ENCODE measurements at places on chromosomes 6 and 20.

GRCh38 chr6:168865-169455 lies 123.3 kb upstream of the DUSP22 start:
- no peak overlapping the region for H3K4me3 ChIP-seq
- peak; percentile 81 for DNase-seq
- H3K27ac ChIP-seq, result no peak overlapping the region
- H3K4me1 ChIP-seq, result peaks cover 14% of the 10 kb centered on the region
- no peaks in the 10 kb centered on the region for H3K36me3 ChIP-seq

- 0 out of 2 replicates have a peak, but pooled peaks cover 5% of the 10 kb centered on the region for H3K36me3 ChIP-seq
- peaks cover 29% of the 10 kb centered on the region for H3K4me1 ChIP-seq
- no peak for DNase-seq
- no peak overlapping the region for H3K4me3 ChIP-seq
- H3K27me3 ChIP-seq, result no peaks in the 10 kb centered on the region
- H3K27ac ChIP-seq, result no peak overlapping the region
These were observed 98.5 kb downstream of the PRDM1 start for GRCh38 chr6:106184629-106185028.

DNA sequence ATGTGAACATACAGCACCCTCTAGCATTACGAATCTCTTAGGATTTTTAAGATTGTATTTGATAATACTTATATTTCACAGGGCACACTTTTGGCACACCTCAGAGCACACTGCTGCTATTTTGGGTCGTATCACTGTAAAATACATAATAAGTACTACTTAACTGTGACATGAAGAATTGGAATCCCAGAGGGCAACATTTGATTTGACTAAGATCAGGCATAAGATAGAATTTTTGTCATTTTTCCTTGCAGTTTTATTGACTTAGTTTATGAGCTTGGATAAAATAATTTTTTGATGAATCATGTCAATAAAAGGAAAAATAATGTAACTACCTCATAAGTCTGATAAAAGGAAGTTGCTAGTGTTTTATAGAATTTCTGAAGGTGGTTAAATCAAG lies 22.4 kb downstream of the MRS2 start:
- peaks cover 52% of the 10 kb centered on the region for H3K36me3 ChIP-seq
- H3K4me3 ChIP-seq, result no peak overlapping the region
- DNase-seq, result peak; percentile 75
- H3K27ac ChIP-seq, result peak overlapping the region; percentile 19
- H3K27me3 ChIP-seq, result no peaks in the 10 kb centered on the region

GRCh38 chr6:155165029-155165710 lies 98.6 kb upstream of the CLDN20 start:
- no peaks in the 10 kb centered on the region for H3K27me3 ChIP-seq
- H3K27ac ChIP-seq, result no peak overlapping the region
- H3K36me3 ChIP-seq, result no peaks in the 10 kb centered on the region
- peaks cover 7% of the 10 kb centered on the region for H3K4me1 ChIP-seq
- no peak overlapping the region for H3K4me3 ChIP-seq
- no peak for DNase-seq

GRCh38 chr6:45044510-45045252 lies 283.4 kb upstream of the RUNX2 start:
- H3K4me1 ChIP-seq, result peaks cover 28% of the 10 kb centered on the region
- no peaks in the 10 kb centered on the region for H3K36me3 ChIP-seq
- DNase-seq, result peak; percentile 63

GRCh38 chr6:38307740-38308139 lies 332.0 kb downstream of the BTBD9 start:
- H3K27me3 ChIP-seq, result no peaks in the 10 kb centered on the region
- no peak overlapping the region for H3K4me3 ChIP-seq
- H3K4me1 ChIP-seq, result peaks cover 26% of the 10 kb centered on the region
- H3K27ac ChIP-seq, result no peak overlapping the region

- H3K36me3 ChIP-seq, result peaks cover 49% of the 10 kb centered on the region
- H3K4me1 ChIP-seq, result peaks cover 9% of the 10 kb centered on the region
- no peaks in the 10 kb centered on the region for H3K27me3 ChIP-seq
- no peak overlapping the region for H3K4me3 ChIP-seq
- no peak overlapping the region for H3K27ac ChIP-seq
- no peak for DNase-seq
These were observed 3.8 kb downstream of the PDRG1 start for GRCh38 chr20:31948008-31948407.

DNA sequence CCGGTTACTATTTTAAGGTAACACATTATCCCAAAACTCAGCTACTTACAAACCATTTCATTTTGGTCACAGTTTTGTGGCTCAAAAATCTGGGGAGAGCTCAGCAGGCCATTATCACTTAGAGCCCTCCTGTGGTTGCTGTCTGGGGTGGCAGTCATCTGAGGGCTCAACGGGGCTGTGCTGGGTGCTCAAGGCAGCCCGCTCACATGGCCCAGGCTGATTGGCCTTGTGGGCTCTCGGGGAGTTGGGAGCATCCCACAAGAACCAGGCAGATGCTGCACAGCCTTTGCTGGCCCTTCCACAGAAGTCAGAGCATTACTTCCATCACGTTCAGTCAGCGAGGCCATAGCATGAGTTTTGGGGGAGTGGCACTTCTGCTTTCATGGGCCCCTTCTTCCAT lies 6.3 kb upstream of the VSX1 start:
- no peak overlapping the region for H3K4me3 ChIP-seq
- peaks cover 6% of the 10 kb centered on the region for H3K27me3 ChIP-seq
- no peaks in the 10 kb centered on the region for H3K36me3 ChIP-seq
- no peaks in the 10 kb centered on the region for H3K4me1 ChIP-seq

DNA sequence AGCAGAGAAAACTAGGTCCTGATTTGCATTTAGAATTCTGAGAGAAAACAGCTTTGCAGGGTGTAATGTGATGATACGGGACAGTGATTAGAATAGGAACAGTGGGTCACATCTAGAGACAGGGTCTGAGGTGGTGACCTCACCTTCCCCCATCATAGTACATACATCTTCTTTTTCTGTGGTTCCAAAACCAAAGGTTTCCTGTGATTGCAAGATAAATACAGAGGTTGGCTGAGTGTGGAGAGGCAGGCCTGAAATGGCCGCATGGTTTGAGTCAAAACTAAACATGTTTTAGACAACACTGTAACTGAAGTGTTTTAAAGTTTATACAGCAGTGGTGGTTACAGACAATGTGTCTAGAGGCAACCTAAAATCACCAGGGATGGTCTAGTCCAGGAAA lies 10.4 kb upstream of the NT5DC1 start:
- H3K27ac ChIP-seq, result no peak overlapping the region
- no peak for DNase-seq
- H3K36me3 ChIP-seq, result no peaks in the 10 kb centered on the region
- H3K4me3 ChIP-seq, result no peak overlapping the region
- H3K4me1 ChIP-seq, result peaks cover 7% of the 10 kb centered on the region

DNA sequence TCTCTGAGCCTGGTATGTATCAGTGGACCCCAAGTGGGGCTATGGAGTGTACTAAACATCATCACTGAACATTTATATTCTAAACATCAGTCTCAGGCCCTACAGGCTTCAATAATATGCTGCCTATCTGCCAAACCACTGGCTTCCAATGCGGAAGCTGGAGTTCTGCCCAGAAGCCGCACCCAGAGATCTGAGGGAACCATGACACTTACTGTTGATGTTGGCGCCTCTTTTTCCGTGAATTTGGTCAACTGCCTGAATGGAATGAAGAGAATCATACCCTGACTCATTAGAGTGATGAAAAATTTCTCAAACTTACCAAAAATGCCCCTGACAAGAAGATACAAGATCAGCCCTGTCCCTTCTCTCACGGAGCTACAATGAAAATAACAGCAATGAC lies 66.2 kb downstream of the SLC22A23 start:
- H3K4me3 ChIP-seq, result no peak overlapping the region
- peak overlapping the region; percentile 65 for H3K27ac ChIP-seq
- H3K36me3 ChIP-seq, result no peaks in the 10 kb centered on the region
- no peaks in the 10 kb centered on the region for H3K27me3 ChIP-seq

DNA sequence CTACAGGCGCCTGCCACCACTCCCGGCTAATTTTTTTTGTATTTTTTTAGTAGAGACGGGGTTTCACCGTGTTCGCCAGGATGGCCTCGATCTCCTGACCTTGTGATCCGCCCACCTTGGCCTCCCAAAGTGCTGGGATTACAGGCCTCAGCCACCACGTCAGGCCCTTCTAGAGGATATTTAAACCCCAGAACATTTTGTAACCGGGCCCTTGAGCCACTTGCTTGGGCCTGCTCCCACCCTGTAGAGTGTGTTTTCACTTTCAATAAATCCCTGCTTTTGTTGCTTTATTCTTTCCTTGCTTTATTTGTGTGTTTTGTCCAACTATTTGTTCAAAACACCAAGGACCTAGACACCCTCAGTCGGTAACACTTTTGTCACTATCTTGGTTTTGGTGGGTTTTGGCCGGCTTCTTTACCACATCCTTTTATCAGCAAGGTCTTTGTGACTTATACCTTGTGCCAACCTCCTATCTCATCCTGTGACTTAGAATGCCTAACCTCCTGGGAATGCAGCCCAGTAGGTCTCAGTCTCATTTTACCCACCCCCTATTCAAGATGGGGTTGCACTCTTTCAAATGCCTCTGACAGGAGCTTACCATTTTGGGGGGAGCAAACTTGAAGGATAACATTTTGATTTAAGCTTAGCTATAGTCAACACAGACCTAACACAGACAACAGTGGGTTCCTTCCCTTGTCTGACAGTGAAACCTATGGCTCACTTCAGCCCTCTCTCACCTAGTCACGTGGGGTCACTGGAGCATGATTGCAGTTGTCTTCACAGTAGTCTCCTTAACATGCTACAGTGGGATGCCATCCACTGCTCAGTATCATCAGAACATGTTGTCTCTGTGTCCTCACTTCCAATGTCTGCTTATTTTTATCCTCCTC lies 27.9 kb upstream of the KIF6 start:
- 0 out of 2 replicates have a peak, but pooled peaks cover 11% of the 10 kb centered on the region for H3K27me3 ChIP-seq
- no peak for DNase-seq
- no peak overlapping the region for H3K4me3 ChIP-seq
- no peaks in the 10 kb centered on the region for H3K4me1 ChIP-seq
- H3K27ac ChIP-seq, result no peak overlapping the region
- no peaks in the 10 kb centered on the region for H3K36me3 ChIP-seq

- DNase-seq, result peak; percentile 91
- H3K36me3 ChIP-seq, result no peaks in the 10 kb centered on the region
- H3K27me3 ChIP-seq, result no peaks in the 10 kb centered on the region
- peak overlapping the region; percentile 59 for H3K4me3 ChIP-seq
- H3K27ac ChIP-seq, result peak overlapping the region; percentile 97
These were observed 75.2 kb downstream of the PRL start for GRCh38 chr6:22221630-22222029.

DNA sequence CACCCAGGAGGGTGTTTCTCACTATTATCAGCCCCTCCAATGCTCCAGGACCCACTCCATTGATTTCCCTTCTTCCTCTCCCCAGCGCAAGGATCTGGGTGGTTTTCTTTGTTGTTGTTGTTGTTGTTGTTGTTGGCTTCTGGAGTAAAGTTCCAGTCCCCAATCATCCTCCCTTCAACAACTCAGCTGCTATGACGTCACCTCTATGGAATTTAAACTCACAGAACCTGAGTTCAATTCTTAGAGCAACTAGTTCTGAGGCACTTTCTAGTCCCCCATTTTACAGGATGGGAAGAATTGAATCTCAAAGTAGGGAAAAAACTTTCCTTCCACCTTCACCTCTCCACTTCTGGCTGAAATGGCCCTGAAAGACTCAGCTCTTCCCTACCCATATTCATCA lies 9.7 kb upstream of the WFDC8 start:
- peaks cover 9% of the 10 kb centered on the region for H3K27me3 ChIP-seq
- H3K27ac ChIP-seq, result no peak overlapping the region
- peak; percentile 25 for DNase-seq
- H3K36me3 ChIP-seq, result no peaks in the 10 kb centered on the region
- H3K4me3 ChIP-seq, result no peak overlapping the region
- H3K4me1 ChIP-seq, result no peaks in the 10 kb centered on the region

DNA sequence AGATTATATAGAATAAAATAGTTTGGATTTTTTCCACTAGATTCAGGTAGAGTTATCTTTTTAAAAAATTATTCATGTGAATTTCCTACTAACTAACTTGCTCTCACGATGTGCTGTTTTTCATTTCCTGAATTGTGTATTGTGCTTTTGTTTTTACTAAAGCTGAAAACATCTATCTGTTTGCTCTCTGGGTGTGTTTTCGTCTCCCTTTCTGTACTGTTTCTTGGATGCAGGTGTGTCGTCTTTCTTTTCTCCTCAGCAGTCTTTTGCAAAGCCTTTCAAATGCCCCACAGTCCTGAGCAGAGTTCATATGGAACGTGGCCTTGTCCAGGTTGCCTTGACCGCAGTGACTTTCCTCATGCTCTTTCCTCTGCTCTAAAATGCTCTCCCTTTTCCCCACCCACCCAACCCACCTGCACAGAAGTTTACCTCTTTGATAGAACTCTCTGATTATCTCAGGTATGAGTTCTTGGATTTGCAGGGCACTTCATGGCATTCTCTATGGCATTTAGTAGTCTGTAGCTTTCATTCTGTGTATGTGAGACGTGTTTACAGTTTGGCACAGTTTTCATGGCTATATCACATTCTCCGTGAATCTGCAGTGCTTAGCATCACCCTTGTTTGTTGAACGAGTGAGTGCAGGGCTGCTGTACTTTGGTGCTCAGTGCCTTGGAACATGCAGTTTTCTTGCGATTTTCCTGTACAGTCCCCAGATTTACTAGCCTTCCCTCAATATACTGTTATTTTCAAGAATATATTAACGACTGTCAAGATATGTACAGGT lies 77.1 kb downstream of the FARS2 start:
- H3K4me1 ChIP-seq, result peaks cover 8% of the 10 kb centered on the region
- H3K27me3 ChIP-seq, result no peaks in the 10 kb centered on the region
- no peak overlapping the region for H3K4me3 ChIP-seq
- no peaks in the 10 kb centered on the region for H3K36me3 ChIP-seq
- no peak for DNase-seq

- peaks cover 5% of the 10 kb centered on the region for H3K36me3 ChIP-seq
- peak; percentile 26 for DNase-seq
- H3K27me3 ChIP-seq, result no peaks in the 10 kb centered on the region
- peak overlapping the region; percentile 91 for H3K4me3 ChIP-seq
- peaks cover 26% of the 10 kb centered on the region for H3K4me1 ChIP-seq
- H3K27ac ChIP-seq, result peak overlapping the region; percentile 81
These were observed 838 bp downstream of the AHCY start for GRCh38 chr20:34302312-34302722.
